ENCODE measurements at places on chromosomes 12 and 14.

- no peak for DNase-seq
Measured at GRCh38 chr12:96335270-96335669, 65.0 kb downstream of the CDK17 start.

GRCh38 chr12:16076557-16076956 lies 165.4 kb downstream of the DERA start:
- DNase-seq, result no peak

DNA sequence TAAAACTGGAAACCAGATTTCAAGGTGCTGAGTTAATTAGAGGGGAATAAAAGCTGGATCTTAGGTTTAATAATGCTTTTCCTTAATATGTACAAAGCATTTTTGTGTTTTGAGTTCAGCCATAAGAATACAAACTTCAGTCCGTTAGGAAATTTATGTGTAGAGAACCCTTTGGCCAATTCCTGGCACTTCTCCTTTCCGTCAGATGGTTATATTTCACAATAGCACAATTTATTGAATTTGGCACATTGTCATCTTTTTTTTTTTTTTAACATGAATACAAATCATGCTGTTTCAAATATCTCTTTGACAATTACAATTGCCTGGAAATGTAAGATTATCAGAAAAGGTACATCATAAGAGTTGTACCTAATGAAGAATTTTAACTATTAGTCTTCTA lies 56.2 kb upstream of the DDHD1 start:
- DNase-seq, result no peak

- no peak for DNase-seq
Measured at GRCh38 chr12:11743423-11744409, 94.2 kb downstream of the ETV6 start.

DNA sequence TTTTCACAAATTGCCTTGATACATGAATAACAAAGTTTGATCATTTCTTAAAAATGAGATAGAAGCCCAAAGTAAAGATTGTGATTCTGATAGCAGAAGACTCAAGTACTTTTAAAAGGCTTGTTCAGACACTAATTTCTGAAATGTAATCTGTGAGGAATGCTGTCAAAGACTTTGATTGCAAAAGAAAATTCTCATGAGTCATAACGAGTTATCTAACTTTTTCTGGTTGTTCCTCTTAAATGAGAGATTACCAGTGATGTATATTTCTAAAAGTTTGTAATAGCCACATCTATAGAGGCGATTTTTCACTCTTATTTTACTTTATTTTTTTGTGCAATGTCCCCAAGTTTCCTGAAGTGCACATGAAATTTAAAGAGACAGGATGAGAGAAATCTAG lies 7.0 kb downstream of the PYGL start:
- DNase-seq, result no peak

GRCh38 chr14:61513986-61514830 lies 181.1 kb upstream of the HIF1A start:
- no peak for DNase-seq
